Left kidney (tissue), 8 donors: ENCODE measurements at places on chromosomes 12 and 14.

DNA sequence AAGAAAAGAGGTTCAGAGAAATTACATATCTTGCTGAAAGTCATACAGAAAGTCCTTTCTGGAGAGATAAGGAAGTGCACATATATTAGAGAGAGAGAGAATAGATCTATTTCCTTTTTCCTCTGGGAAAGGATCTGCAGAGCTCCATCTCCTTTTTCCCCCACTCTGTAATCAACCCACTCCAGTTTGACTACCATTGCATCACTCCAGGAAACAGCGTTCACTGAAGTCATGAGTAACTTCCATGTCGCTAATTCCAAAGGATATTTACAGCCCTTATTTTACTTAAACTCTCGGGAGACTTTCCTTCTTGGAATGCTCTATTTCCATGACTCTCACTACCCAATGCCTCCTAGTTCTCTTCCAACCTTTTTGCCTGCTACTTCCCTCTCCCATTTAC lies 72.5 kb upstream of the PARP11 start:
- no peak for DNase-seq

GRCh38 chr12:47990351-47991105 lies 13.7 kb downstream of the COL2A1 start:
- no peak for DNase-seq

- DNase-seq, result no peak
Measured at GRCh38 chr12:45557016-45557415, 172.5 kb upstream of the ARID2 start.

- no peak for DNase-seq
Measured at GRCh38 chr12:6145564-6145963, 21.1 kb upstream of the VWF start.

DNA sequence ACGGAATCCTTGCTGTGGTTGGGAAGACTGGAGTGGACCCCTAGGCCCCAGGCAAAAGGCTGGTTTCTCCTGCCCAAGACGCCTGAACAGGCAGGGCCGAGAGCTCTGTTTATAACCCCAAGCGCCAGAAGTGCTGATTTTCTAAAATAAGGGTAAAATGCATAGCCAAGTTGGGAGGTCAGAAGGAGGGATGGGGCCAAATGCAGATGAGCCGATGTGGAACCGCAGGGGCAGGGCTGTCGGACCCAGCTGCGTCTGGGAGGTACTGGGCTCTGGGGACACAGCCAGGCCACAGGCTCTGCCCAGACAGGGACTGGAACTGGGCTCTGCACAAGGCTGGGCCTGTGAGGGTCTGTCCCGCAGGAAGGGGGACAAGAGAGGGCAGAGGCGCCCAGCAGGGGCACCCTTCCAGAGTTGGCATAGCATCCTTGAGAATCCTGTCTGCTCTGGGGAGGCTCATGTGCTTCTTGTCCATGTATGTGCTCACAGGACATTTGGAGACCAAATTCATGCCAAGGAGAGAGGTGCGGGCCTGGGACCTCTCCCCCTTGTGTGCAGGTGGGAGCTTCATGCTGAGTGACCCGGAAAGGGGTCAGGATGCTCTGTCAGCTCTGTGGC lies 49.1 kb downstream of the JAG2 start:
- no peak for DNase-seq

DNA sequence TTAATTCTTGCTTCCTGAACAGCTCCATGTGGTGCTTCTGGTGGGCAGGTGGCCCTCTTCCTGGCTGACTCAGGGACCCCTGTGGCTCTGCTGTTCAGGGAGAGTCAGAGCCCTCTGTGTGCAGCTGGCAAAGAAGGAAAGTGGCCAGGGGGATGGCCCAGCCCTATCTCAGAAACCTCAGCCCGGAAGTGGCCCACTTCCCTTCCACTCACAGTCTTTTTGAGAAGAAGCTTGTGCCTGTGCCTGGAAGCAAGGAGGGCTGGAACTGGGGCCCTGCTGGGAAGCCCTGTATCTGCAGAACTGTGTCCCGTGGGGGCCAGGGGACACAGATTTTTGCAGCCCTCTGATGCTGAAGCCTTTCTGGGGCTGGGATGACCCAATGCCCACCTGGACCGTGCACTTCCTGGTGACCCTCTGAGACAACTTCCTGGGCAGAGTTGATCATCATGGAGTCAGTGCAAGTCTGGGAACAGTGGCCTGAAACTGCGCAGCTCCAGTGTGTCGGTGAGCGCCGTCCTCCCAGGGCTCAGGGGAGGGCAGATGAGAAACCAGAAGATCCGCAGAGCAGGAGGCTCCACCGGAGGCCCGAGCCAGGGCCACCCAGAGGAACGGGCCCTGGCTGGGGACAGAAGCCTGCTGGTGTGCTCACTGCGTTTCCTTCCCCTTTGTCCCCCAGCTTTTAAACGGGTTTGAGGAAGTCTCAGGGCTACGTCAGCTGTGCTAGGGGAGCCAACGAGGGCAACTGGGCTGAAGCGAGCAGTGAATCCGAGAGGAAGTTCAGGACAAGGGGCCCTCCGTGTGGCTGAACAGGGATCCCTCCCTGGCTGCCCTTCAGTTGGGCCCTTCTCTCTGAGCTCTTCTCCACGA lies 217.4 kb upstream of the RTL1 start:
- no peak for DNase-seq

DNA sequence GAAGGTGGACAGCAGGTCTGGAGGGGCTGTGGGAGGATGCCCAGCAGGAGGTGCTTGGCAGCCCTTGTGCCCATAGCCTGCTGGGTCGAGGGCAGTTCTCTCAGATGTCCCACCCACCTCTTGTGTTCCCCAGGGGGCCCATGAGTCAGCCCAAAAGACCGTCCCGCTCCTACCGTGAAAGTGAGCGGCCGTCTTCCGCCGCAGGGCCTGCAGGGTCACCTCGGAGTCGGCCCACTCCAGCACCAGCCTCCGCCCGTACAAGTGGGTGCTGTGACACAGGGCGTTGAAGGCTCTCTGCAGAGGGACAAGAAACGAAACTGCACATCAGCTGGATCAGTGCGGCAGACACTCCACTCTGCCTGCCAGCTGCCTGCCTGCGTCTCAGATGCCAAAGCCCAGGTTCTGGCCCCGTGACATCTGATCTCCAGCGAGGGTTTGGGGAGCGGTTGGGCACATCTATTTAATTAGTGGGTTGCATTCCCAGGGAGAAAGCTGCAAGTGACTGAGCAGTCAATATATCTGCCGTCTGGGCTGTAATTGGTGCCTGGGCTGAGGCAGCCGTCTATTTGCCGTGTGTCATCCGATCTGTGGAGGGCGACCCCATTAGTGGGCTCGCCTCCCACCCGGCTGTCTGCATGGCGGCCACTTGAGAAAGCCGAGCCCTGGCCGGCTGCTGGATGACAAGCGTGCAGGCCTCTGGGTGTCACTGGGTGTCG lies 121.5 kb downstream of the RBM19 start:
- peak; percentile 42 for DNase-seq

DNA sequence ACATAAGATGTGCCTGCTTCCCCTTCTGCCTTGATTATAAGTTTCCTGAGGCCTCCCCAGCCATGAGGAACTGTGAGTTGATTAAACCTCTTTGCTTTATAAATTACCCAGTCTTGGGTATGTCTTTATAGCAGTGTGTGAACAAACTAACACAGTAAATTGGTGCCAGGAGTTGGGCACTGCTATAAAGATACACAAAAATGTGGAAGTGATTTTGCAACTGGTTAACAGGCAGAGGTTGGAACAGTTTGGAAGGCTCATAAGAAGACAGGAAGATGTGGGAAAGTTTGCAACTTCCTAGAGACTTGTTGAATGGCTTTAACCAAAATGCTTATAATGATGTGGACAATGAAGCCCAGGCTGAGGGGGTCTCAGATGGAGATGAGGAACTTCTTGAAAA lies 264.1 kb downstream of the DACT1 start:
- no peak for DNase-seq

DNA sequence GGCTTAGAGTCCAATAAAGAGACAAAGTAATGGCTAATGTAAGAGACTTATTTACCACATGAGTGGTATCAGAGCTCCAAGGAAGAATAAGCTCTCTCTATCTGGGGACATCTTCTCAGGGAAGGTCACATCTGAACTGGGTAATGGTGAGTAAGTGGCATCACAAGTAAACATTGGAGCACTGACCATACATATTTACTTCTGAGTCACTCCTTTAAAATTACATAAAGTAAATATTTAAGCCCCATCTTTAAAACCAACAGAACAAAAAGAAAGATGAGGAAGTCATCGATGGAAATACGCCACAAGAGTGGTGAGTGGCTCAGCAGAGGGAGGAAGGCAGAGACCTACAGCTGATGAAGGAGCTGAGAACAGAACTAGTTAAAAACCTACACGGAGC lies 159.9 kb downstream of the DUSP6 start:
- no peak for DNase-seq

DNA sequence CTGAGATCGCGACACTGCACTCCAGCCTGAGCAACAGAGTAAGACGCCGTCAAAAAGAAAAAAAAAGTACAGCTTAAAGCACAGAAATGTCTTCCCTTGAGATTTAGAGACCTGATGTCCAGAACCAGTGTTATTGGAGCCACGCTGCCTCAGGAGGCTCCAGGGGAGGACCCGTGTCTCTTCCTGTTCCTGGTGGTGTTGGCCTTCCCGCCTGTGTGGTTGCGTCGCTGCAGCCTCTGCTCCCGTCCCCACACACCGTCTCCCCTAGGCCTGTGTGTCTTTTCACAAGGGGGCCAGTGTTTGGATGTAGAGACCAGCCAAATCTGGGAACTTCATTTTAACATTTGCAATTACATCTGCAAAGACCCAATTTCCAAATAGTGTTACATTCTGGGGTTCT lies 8.6 kb upstream of the FBRSL1 start:
- no peak for DNase-seq

- DNase-seq, result no peak
Measured at GRCh38 chr14:106024983-106025604, 498.7 kb downstream of the TMEM121 start.

DNA sequence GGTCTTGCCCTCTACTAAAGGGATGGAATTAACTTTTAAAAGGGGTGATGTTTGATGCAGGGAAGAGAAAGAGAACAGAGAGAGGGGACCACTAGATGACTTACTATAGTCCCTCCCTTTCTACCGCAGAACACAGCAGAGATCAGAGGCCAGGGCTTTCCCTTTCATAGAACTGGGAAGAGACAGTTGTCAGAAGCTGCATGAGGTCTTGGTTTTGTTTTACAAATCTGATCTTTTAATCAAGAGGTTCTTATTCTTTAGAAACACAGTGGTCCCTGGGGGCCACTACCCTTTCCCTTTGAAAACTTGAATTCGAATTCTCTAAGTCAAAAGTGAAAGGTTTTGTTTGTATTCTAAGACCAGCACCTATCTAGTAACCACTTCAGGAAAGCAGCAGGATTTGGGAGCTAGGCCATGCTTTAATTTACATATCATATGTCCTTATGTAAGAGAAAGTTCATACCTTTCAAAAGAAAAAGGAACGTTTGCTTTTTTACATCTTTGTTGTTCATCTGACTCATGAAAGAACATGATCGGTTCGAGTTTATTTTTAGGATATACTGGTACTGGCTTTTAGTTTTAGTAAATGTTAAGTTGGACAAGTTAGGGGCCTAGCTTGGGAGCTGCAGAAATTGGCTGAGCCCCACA lies 6.3 kb downstream of the FBXL14 start:
- DNase-seq, result no peak

DNA sequence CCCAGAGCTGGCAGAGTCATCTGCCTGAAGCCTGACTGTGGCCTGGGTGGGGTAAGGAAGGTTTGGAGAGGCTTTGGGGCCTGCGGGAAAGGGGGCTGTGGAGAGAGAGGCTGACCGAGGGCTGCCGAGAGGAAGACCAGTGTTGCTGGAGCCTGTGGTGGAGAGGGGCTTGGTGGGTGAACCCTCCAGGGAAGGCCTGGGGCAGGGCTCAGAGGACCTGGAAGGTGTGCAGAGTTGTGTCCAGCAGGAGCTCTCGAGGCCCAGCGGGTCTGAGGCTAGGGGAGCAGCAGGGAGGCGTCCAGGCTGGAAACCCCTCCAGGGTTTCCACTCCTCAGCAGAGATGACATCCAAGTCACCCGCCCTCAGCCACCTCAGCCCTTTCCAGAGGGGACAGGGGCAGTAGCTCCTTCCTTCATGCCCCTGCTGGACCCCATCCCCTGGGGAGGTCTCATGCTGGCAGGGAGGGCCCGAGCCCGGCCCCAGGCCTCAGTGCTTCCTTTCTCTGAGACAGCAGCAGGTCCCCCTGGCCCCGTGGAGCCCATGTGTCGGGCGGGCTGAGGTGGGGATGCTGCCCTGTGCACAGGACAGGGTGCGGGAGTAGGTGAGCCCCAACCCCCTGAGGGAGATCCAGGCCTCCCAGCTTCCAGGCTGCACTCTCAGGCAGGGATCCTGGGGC lies 8.4 kb downstream of the CEP170B start:
- DNase-seq, result no peak

- DNase-seq, result no peak
Measured at GRCh38 chr14:79342942-79343341, 868.4 kb downstream of the DIO2 start.

GRCh38 chr14:30357791-30358190 lies 201.2 kb upstream of the G2E3 start:
- DNase-seq, result no peak

DNA sequence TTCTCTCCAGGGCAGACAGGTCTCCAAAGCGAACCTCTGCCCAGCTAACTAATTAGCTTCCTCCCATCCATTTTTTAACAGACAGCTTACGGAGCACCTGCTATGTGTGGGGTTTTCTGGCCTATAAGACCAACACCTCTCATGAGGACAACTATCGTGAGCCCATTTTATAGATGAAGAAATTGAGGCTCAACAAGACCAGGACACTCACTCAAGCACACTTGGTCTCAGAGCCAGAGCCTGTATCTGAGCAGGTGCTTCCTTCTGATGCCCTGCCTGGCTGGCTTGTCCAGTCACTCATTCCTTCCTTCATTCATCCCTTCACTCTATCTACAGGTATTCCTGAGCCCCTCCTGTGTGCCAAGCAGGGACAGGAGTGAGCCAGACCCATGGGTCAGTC lies 6.1 kb downstream of the TRPV4 start:
- no peak for DNase-seq

DNA sequence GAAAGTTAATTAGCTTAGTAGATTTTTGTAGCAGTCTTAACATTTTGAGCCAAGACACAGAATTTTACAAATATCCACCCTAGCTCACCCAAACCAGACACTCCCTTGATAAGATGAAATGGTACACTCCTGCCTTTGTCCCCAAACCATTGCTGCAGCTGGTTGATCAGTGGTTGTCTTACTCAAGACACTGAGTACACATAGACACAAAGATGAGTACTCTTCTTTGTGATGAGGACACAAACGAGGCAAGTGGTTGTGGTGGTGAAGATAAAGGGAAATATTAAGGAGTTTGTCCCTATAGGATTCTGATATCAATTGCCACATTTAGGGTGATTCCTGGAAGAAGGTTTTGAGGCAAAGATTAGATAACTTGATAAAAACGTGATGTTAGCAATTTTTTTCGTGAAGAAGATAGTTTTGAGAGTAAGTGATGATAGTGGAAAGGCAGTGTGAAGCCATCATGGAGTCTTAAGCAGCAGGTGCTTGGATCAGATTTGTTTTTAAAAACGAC lies 21.4 kb upstream of the ATP2B1 start:
- no peak for DNase-seq

GRCh38 chr14:105181549-105182295 lies 610 bp upstream of the NUDT14 start:
- no peak for DNase-seq

GRCh38 chr12:69630191-69630590 lies 19.5 kb upstream of the LRRC10 start:
- DNase-seq, result no peak

- DNase-seq, result no peak
Measured at GRCh38 chr14:50047274-50047676, 69.1 kb downstream of the VCPKMT start.

- no peak for DNase-seq
Measured at GRCh38 chr14:96239711-96240141, 16.3 kb upstream of the BDKRB1 start.

- DNase-seq, result no peak
Measured at GRCh38 chr12:50390316-50390741, 6.1 kb downstream of the FAM186A start.
